GM03348 (cell line): ENCODE measurements at places on chromosomes 4 and X.

- peak; percentile 7 for DNase-seq
Measured at GRCh38 chrX:41559235-41560052, 112.3 kb downstream of the NYX start.

DNA sequence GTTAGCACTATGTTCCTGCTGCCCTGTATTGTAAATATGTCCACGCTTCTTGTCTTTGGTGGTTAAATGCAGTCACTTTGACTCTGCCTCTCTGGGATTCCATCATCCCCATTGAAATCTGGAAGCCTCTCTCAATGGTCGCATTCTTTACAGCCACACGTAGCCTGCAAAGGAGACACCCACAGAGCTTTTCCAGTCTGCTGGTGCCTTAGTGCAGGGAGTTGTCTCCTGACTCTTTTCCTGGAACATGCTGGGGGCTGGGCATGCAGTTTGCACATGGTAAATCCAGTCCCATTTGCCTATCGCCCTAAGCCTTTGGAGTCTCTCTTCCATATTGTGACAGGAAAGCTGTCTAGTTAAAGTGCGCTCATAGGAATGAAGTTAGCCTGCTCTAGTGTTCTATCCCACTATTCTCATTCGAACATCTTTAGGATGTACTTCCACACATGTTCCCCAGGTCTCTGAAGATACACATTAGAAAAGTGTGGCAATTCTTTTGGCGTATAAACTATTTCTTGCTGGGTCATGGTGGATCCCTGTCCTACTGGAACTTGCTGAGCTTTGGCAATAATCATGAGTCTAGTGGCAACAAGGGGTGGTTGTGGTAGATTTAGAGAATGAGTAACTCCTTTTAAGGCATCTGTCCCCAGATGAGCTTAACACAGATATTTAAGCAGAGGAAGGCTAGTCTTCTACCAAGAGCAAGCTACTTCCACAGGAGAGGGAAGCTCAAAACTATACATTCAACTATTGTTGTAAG, 33.7 kb downstream of the COQ2 start:
- DNase-seq, result peak; percentile 24

DNA sequence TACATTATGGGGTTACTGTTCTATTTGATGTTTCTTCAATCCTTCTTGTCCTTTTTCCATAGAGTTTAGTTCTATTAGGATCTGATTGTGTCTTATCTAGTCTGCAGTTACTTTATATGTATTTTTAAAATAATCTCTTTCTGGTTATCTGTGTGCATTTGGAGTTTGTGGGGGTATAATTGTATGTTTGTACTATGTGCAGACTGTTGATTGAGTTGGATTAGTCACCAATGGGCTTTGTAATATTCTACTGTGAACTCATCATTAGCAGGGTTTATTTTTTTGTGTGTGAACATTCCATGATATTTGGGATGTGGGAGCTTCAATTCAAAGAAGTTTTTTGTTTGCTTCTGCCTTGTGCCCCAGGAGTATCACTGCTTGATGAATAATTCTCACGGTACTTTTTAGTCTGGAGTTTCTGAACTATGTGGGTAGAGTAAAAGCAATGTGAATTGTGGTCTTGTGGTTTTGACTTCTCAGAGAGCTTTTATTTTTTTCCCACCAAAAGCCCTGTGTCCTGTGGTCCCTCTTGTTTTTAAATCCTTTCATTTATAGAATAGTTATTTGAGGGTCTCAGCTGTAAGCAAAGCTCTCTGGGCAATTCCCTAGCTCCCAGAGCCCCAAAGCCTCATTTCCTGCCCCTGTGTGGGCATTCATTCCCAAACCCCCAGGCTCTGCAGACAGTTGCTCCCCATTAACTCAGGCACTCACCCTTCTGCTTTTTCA, 127.8 kb downstream of the PHKA2 start:
- DNase-seq, result no peak

DNA sequence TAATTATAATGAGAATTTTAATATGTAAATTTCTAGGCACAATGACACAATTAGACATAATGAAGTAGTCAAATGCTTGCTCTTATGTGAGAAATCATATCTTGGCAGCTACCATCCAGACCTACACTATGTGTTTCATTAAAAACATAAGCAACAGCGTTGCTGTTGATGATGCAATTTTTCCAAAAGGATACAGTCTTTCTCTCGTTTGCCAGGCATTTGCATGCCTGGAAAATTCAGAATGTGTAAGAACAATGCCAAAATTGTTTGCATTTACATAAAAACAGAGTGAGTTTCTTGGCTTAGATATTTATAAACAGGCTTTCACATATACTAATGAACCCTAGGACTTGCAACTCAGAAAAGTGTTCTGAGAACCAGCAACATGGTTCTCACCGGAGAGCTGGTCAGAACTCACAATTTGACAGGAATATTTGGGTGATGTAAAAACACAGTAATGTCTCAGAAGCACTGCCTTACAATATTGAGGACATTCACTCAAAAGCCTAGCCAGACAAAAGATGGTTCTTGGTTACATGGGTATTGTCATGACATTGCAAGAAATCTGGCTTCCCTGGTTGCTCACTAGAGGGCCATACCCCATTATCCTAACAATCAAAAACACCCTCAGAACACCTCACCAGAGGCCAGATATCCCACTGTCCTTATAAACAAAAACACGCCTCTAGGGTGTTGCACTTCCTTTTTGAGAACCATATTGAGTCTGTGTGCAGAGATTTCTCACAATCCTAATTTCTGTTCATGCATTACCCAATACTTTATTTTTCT, 1029.0 kb upstream of the AGA start:
- no peak for DNase-seq

DNA sequence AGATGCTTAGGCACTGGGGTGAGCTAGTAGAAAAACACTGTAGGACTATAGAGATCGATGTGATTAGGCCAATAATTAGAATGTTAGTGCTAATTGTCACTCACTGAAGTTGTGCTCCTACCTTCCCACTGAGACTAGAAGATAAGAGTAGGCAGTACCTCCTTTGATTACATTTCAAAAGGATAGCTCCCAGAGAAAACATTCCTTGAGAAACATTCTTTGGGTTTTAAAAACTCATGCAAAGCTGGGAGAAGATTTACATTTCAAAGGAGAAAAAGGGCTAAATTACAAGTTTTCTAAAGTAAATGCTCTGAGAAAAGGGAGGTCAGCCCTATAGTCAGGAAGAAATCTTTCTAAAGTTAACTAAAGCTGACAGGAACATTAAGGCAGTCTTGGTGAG, 860.3 kb upstream of the NDST4 start:
- DNase-seq, result no peak

GRCh38 chr4:24824720-24825119, 29.3 kb downstream of the SOD3 start:
- no peak for DNase-seq
